ENCODE measurements at places on chromosomes 6 and 20. TPM values are rescaled to one million over a fixed set of nuclear protein-coding genes. Genes with fewer than 3 reads are reported as not detected.
A peak's percentile ranks its signal among the peaks of the same experiment; 100 is the strongest.

GRCh38 chr6:136230219-136230853 lies 19.8 kb downstream of the MTFR2 start:
- DNase-seq = no peak

DNA sequence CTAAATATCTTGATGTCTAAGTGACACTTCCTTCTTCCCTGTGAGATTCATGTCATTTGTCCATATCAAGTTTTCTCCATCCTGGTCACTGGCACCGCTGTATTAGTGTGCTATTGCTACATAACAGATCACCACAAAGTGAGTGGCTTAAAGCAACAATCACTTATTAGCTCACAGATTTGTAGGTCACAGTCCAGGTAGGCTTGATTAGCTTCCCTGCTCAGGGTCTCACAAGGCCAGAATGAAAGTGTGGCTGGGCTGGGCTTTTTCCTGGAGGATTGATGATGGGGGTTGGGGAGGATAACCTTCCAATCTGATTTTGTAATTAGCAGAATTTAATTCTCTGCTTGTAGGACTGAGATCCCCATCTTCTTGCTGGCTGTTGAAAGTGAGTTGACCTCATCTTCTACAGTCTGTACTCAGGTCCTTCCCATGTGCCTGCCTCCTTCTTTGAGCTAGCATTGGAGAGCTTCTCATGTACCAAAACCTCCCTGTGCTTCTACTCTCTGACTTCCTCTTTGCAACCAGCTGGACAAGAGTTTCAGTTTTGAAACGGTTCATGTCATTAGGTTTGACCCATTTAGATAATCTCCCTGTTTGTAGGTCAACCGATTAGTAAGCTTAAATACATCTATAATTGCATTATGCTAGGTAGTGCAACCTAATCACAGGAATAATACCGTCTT lies 152.4 kb upstream of the MAN1A1 start:
- DNase-seq = peak; percentile 26

SLC32A1 gene
- not detected for total RNA-seq

DNA sequence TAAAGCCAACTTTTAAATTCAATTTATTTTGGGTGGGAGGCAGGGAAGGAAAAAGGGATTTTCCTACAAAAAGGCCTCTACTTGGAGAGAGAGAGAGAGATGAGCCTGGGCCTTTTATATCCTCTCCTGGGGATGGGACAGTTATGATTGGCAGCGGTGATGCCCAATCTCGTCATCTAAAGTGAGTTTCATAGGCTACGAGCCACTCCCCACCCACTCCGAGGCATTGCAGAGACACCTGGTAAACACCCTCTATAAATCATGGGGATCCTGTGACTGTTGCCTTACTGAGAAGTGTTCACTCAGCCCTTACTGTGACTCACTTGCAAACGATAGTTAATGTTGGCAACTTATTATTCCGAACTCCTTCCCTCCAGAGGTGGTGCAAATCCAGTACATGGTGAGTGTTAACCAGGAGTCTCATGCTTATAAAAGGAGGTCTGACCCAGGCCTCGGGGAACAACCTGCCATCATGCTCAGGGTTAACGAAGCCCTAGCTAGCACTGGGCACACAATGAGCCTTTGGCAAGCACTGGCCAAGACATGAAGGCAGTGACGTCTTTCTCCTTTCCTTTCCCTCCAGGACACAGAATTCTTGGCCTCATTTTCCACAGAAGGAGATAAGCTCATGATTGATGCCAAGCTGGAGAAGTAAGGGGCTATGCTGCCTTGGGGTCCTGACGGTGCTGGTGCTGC lies 20.5 kb downstream of the BPIFB4 start:
- no peak for DNase-seq

DNA sequence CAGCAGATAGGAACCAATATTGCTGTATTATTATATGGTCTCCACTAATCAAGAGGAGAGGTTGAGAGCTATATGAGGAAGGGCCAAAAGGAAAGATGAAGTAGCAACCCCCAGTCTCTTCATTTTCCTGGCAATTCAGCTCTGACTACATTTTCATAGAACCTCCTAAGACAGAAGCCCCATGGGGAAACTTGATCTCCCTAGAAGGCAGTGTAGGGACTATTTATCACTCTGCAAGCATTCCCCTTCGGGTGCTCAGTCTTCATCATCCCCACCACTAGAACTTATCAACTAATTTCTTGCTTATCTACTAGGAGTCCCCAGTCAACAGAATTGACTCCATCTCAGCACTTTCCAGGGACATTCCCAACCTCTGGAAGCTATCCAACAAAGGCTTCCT lies 25.5 kb upstream of the ITCH start:
- no peak for DNase-seq

RNF39 gene
- not detected for total RNA-seq

DNA sequence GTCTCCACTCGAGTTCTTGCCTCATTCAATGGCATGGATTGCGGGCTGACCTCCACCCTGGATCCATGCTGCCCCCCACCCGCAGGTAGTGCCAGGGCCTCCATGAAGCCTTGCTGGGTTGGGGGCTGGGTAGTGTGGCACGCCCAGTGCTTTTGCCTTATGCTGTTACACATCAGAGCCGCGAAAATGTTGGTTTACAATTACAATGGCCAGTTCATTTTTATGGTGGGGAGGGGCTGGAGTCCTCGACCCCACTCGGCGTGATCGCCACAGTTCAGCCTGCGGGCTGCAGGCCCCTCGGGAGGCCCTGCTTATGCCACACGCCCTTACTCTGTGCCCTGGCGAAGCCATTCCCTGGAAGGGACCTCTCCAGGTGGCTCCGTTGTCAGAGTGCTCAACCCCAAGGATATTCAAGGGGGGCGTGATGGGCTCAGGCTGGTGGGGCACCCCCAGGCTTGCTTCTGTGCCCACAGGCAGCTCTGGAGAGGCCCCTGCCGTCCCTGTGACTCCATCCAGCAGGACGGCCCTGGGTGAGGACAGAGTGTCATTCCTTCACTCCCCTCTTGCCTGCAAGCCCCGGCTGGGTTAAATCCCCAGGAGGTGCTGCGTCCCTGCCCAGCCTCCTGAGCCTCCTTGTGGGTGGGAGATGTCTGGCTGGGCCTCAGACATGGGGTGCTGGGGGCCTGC lies 14.8 kb downstream of the ITPA start:
- DNase-seq = no peak

All from muscle of leg (tissue), 16 donors.